ENCODE measurements at places on chromosomes 4 and X.

- no peak for DNase-seq
These were observed 61.7 kb upstream of the HAND2 start for GRCh38 chr4:173591760-173592159.

DNA sequence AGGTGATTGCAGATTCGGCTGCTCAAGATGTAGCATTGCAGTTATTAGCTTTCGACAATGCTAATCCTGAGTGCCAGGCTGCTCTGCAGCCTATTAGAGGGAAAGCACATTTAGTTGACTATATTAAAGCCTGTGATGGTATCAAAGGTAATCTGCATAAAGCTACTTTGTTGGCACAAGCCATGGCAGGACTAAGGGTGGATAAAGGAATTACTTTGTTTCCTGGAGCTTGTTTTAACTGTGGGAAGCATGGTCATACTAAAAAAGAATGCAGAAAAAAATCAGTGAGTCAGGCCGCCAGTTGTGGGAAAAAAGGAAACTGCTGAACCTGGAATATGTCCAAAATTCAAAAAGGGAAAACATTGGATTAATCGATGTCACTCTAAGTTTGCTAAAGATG, 154.9 kb upstream of the TECRL start:
- no peak for DNase-seq

- no peak for DNase-seq
These were observed at the start of gene HGFAC for GRCh38 chr4:3441501-3442459. HGFAC (plus strand) TSS chr4:3441968; CDS start chr4:3442002, 34 bp downstream.

GRCh38 chrX:75229774-75230173, 44.1 kb upstream of the UPRT start:
- DNase-seq: no peak

DNA sequence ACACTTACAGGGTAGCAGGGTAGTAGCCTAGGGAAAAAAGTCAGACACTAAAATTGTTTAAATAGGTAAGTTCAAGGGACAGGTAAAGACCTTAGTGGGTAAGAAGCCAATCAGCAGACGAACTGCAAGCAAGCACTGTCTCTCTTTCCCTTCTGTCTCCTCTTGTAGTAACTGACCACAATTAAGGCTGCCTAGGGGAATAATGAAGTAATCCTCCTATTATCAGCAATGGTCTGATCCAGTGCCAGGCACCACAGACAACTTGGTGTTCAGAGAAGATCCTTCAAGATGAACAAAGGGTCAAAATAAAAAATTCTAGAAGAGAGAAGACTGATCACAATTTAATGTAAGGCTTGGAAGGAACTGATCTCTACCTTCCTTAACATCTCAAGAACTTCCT, 62.9 kb downstream of the ELOVL6 start:
- no peak for DNase-seq

DNA sequence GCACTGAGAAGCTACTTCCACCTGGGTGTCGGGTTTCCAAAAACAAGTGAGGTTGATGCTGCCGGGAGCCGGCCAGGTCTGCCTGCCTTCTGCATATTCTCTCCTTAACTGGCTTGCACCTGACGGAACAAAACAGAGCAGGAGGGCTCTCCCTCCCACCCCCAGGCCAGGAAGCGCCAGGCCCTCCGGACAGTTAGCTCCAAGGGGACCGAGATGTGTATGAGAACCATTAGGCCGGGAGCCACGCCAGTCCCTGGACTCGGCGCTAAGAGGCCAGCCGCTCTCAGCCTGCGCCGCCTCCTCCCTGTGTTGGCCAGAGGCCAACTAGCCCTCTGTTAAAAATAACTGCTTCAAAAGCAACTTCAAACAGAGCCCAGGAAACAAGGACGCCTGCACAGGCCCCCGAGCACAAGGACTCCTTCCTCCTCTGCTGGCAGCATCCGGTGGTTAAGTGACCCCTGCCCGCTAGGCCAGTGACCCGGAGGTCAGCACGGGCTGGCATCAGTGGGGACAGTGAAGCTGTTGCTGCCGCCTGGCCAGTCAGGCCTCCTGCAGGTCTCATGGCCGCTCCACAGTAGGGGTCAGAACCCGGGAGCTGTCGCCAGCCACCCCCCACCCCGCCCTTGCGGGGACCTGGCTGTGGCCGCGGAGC, 107.9 kb downstream of the ABLIM2 start:
- DNase-seq: no peak

DNA sequence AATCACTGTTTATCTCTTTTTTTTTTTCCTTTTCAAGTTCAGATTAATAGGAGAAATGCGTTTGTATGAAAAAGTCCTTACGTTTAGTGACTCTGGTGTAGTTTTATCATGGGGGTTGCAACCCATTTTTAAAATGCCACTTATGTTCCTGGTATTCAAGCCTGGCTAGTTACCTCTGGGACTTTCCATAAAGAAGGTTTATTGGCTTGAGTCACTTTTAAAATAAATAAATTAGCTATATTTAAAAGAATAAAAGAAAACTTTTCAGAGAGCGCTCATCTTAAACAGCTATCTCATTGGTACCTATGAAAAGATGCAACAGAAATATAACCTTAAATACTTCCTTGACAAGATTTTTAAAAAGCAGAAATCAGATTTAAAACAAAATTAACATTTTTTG, 275.0 kb upstream of the IL1RAPL1 start:
- DNase-seq: no peak

DNA sequence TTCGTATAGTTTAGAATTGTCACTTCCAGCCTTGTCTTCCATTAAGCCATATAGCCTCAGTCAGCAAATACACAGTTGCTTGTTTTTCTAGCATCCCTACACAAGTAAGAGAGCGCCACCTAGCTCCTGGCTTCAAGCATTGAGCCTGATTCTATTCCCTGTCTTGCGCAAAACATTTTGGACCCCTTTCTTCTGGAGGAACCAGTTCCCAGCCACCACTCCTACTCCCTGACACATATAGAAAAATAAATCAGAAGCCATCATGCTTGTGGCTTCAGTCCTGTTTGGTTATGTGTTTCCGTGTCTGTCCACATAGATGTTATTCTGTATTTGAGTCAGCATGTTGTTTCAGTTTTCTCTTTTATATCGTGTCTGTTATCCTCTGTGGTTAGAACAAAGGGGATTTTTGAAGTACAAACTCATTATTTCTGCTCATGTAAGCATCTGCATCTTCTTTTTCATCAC, 59.9 kb downstream of the GK start:
- peak; percentile 44 for DNase-seq

DNA sequence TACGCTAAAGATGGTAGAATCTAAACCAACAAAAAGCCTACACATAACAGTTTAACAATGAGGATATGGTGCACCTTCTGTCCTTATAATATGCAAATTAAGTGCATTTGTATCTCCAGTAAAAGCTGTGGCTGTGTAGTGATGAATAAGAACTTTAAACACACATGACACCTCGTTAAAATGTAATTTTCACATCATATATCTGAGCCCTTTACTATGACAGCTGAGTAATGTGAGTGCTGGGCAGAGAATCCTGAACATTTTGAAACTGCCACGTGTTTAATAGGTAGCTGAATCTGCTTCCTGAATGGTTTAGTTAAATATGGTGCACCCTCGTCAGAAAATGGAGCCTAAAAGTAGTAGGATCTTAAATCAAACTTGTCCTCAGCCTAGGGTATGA, 540.8 kb downstream of the ADGRL3 start:
- DNase-seq: no peak

DNA sequence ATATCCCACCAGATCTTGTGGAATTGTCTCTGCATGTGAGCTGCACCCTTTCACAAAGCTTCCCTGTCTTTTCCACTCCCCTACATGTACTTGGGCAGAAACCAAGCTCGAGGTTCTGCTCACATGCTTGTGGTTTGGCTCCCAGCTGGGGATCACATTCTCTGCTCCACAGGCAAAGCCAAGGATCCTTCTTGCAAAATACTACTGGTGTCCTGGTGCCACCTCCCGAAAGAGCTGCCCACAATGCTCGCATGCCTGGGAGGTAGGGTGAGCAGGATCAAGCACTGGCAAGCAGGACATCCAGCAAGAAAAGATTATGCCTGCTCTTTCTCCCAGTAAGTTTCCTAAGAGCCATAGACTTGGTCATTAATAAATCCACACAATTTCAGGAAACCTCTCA, 45.1 kb upstream of the PPARGC1A start:
- DNase-seq: peak; percentile 73

DNA sequence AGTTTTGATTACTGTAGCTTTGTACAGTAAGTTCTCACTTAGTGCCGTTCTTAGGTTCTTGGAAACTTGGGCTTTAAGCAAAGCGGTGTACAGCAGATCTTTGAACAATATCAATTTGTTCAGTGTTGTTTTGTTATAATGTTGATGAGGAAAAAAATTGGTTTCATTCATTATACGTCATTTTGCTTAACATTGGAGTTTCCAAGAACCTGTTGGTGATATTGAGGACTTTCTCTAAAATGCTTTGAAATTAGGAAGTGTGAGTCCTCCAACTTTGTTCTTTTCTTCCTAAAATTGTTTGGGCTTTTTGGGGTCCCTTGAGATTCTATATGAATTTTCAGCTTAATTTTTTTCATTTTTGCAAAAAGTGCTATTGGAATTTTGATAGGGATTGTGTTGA, 49.1 kb downstream of the STAG2 start:
- no peak for DNase-seq

- no peak for DNase-seq
These were observed 249.9 kb downstream of the HNRNPD start for GRCh38 chr4:82123934-82124333.

DNA sequence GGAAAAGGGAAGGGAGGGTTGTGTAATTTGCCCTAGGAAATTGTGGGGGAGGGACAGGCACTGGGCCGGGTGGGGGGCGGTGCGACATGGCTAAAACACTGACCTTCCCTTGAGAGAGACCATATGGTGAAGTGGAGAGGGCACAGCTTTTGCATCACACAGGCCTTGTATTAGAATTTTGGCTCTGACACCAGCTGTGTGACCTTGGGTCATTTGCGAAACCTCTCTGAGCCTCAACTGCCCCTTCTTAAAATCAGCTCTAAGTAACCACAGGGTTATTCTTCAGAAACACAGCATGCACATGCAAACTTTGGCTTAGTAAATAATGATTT, 25.8 kb downstream of the PDGFRA start:
- peak; percentile 40 for DNase-seq

- DNase-seq: no peak
These were observed 115.2 kb upstream of the GABRA2 start for GRCh38 chr4:46505131-46505530.

DNA sequence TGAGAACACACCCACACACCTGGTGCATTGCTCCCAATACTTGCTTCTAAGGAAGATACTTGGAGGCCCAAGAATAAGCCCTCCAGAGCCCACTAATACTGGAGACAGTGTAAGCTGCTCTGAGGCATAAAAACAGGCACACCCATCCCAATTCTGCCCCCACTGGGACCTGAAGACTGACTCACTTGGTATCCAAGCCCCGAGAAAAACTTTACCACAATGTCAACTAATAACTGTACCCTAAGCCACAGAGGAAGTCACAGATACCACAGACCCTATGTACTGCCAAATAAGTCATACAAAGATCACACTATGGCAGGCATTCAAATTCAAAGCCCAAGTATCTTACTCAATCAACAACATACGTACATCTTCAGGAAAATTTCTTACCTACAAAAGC, 398.2 kb upstream of the SPANXN1 start:
- DNase-seq: no peak

- DNase-seq: no peak
These were observed 671 bp downstream of the HPF1 start for GRCh38 chr4:169756971-169757574.

DNA sequence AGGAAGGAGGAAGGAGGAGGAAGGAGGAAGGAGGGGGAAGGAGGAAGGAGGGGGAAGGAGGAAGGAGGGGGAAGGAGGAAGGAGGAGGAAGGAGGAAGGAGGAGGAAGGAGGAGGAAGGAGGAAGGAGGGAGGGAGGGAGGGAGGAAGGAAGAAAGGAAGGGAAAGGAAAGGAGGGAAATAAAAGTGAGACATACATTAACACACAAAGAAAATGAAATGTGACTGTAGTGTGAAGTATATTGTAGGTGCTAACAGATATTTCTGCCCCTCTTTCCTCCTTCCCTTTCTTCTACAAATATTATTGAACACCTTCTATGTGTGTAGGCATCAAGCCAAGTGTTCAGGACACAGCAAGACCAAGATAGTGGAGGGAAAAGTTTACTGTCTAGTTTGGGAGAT, 26.4 kb upstream of the PROM1 start:
- DNase-seq: no peak

DNA sequence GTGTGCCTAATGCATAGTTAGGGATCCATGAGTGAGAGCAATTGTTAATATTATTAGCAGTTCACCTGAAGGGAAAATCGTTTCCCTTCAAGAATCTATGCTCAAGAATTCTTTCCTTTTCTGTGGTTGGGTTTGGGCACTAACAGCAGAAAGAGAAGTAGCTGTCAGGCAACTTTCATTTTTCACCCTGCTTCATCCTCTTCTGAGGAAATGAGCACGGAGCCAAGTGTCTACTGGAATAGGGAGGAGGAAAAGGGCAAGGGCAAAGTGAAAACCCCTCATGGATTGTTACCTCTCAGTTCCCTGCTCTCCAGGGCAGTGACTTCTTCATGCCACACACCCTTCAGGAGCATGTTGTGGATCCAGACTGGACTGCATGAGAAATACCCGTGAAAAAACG, 2.6 kb upstream of the HPGDS start:
- no peak for DNase-seq

DNA sequence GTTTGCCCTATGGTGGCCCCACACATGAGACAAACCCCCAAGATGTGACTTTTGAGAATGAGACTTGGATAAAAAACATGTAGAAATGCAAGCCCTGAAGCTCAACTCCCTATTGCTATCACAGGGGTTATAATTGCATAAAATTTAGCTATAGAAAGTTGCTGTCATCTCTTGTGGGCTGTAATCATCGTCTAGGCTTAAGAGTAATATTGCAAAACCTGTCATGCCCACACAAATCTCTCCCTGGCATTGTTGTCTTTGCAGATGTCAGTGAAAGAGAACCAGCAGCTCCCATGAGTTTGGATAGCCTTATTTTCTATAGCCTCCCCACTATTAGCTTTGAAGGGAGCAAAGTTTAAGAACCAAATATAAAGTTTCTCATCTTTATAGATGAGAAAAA, 14.6 kb downstream of the ALB start:
- no peak for DNase-seq

Measured in HCEC 1CT (cell line).